ENCODE measurements at places on chromosomes 11 and 22. TPM values are rescaled to one million over a fixed set of nuclear protein-coding genes. Genes with fewer than 3 reads are reported as not detected.

DNA sequence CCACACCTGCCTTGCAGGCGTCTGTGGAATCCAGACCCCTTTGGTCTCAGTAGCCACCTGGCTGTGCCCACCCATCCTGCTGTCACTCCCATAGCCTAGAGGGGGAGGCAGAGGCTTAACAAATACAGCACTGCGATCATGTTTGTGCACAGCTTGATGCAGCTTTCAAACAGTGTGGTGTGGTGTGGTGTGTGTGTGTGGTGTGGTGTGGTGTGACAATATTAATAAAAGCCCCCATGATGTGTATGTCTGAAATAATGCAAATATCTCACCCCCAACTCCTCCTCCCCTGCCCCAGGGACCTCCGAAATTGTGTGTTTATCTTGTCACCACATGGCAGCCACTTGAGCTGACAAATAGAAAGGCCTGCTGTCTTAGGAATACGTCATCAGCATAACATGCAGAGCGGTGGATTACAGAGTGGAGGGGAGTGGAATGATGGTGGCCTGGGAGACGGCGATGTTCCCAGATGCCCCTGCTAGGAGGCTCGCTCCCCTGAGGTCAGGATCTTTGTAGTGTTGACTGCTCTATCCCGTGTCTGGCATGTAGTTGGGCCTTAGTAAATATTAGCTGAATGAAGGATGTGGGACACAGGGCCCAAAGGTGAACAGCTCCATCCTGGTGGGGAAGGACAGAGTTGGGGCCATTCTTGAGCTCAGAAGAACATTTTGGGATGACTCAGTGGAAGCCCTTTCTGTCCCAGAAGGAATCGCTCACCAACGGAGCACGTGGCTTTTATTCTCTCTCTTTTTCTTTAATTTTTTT lies 2.8 kb downstream of the PDXP start:
- H3K27me3 ChIP-seq: no peaks in the 10 kb centered on the region
- peaks cover 45% of the 10 kb centered on the region for H3K4me1 ChIP-seq
- H3K27ac ChIP-seq: peak overlapping the region; percentile 68
- no peak for DNase-seq
- H3K36me3 ChIP-seq: peaks cover 8% of the 10 kb centered on the region

- no peak overlapping the region for H3K27ac ChIP-seq
- H3K4me3 ChIP-seq: no peak overlapping the region
- H3K27me3 ChIP-seq: no peaks in the 10 kb centered on the region
- H3K36me3 ChIP-seq: no peaks in the 10 kb centered on the region
- no peak for DNase-seq
- no peaks in the 10 kb centered on the region for H3K4me1 ChIP-seq
These were observed 75.1 kb upstream of the CADM1 start for GRCh38 chr11:115579181-115579825.

Gene BLID
- 5.9 TPM for total RNA-seq

Gene CRYBA4
- total RNA-seq: not detected

GRCh38 chr11:111870113-111870512 lies 1.3 kb downstream of the ALG9 start:
- no peaks in the 10 kb centered on the region for H3K27me3 ChIP-seq
- no peak overlapping the region for H3K4me3 ChIP-seq
- DNase-seq: no peak
- no peak overlapping the region for H3K27ac ChIP-seq

DNA sequence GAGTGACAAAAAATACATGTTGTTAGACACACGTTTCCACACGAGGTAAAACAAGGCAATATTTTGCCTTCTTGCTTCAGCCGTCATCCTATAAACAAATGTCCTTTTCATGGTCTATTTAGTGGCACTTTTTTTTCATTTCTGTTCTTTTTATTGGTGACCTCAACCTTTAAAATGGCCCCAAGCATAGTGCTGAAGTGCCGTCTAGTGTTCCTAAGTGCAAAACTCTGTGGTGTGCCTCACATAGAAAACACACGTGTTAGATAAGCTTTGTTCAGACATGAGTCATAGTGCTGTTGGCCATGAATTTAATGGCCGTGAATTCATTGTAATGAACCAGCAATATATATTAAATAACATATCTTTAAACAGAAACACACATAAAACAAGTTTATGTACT lies 15.6 kb downstream of the OVCH2 start:
- H3K4me3 ChIP-seq: no peak overlapping the region
- H3K27ac ChIP-seq: no peak overlapping the region
- no peaks in the 10 kb centered on the region for H3K27me3 ChIP-seq

DNA sequence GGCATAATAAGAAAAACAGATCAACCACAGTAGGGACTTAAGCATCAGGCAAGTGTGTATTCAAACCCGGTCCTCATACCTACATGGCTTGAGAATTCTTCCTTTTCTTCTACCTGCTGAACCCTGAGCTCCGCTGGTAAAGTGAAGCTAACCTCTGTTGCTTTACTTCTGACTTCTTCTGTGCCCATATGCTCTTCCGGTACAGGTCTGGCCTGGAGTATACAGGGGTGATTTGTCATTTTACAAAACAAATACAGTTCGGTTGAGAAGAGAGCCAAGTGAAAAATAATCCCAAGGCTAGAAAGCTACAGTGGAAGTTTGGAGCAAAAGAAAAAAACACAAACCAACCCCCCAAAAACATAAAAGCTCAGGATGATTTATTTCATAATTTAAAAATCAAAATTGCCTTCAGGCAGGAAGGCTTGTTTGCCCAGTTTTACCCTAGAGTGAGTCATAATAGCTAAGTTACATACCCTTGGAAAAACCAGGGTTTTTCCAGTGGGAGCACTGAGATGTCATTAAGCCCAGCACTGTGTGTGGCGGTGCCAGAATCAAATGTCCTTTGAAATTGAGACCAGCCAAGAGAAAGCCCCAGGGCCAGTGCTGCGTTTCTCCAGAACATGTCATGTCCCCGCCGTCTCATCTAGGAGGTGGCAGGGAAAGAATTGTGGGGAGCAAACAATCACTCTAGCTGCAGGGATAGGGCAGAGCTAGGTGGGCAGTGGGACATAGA lies 305.5 kb upstream of the ISX start:
- no peak overlapping the region for H3K4me3 ChIP-seq
- H3K27me3 ChIP-seq: no peaks in the 10 kb centered on the region
- DNase-seq: no peak
- no peaks in the 10 kb centered on the region for H3K36me3 ChIP-seq

Gene KCNJ1
- total RNA-seq: 1.5 TPM

- no peak overlapping the region for H3K4me3 ChIP-seq
- DNase-seq: no peak
- H3K4me1 ChIP-seq: no peaks in the 10 kb centered on the region
- H3K27me3 ChIP-seq: no peaks in the 10 kb centered on the region
These were observed 529.4 kb downstream of the TBC1D22A start for GRCh38 chr22:47291565-47292495.

Data from vagina (tissue), 2 donors.